NCI-H146 (cell line): ENCODE measurements at places on chromosomes 12 and 14.

- no peak for DNase-seq
Measured at GRCh38 chr12:56300644-56301464, 724 bp upstream of the CS start.

- DNase-seq, result no peak
Measured at GRCh38 chr14:71380271-71380670, 473.0 kb downstream of the PCNX1 start.

DNA sequence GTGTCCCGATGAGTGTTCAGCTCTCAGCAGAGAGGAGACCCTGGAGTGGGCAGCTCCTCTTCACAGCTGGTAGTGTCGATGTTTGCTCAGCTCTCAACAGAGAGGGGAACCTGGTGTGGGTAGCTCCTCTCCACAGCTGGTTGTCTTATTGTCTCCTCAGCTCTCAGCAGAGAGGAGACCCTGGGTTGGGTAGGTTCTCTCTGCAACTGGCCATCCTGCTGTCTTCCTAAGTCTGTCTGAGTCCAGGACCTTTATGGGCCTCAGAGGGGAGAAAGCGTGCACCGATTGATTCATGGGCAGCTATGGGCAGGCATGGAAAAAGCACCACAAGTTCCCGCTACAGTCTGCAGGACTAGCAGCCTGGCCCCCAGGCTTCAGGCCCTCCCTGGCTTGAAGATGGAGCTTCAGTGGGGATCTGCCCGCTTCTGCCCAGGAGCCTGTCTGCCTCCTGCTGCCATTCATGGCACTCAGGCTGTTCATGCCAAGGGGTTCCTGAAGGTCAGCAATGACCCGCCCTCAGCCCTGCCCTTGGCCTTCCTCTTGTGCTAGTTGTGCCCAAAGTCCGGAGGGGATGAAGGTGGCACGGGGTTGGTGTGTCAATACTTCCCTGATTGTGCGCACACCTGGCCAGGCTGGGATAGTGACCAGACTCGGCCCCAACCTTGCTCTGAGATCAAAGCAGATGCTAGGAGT is 224.2 kb downstream of the KCNC2 start:
- DNase-seq, result no peak

DNA sequence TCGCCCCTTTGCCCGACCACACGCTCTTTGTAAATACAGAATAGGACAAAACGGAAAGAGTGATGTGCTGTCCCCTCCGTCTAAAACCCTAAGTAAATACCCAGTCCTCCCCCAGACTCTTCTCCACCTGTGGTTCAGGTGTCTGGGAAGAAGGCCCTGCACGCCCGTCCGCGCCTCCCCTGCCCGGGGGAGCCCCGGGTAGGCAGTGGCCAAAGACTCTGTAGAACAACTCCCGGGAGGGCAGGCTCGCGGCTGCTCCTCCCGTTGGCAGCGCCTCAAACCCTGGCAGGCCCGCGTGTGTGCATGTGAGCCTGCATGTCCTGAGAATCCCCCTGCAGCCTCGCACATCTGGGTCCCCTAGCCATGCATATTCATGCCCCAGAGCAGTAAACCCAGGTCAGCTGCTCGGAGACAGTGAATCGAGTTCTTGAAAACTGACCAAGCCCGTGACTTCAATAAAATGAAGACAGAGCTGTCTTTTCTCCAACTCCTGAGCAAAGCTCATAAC is 165.8 kb downstream of the MON2 start:
- DNase-seq, result no peak

GRCh38 chr12:85423947-85424346 is 143.9 kb downstream of the ALX1 start:
- DNase-seq, result no peak

DNA sequence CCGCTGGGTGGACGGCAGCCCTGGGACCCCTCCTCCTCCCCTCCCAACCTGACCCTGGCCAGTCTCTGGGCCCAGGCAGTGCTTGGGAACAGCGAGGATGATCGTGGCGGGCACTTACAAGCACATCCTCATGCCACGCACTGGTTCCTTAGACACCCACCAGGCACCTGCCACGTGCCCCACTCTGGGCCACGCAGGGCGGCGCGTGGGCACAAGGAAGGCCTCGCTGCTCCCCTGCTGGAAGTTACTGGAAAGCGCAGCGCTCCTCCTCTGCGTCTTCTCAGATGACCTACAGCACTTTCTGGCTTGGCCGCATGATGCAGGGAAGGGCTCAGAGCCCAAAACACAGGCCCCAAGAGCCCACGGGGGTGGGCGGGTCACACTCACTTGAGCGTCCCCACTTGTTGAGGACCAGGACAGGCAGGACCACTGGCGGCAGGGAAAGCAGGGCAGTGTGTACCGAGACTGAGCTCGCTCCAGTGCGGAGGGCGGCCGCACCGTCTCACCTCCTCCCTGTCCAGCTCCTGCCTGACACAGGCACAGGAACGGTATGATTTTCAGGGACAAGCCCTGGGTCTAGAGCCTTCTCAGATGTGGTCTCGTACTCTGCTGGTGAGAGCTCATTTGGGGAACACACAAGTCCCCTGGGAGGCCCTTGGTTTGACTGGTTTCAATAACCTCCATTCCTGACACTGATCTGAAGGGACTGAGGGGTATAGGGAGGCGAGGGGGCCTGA is 128.3 kb upstream of the EVL start:
- no peak for DNase-seq

- DNase-seq, result no peak
Measured at GRCh38 chr14:71190770-71191374, 283.6 kb downstream of the PCNX1 start.

DNA sequence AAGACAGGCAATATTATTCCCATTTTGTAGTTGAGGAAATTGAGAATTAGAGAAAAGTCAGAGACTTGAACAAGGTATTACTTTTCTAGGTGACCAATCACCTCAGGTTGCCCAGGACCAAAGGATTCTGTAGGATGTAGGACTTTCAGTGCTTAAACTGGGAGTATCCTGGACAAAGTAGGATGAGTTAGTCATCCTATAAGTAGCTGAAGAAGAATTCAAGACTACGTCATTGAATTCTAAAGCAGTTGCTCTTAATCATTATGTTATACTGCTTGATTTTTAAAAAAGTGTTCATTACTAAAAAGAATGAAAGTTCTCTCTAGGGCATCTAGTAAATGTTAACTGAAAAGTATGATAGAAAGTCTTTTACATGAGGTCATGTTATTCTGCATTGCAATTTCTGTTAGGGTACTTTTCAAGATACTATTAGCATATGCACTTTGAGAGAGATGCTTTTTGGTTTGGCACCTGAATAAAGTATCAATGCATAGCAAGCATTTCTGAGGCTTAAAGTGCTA is 101.7 kb downstream of the RTN1 start:
- no peak for DNase-seq

DNA sequence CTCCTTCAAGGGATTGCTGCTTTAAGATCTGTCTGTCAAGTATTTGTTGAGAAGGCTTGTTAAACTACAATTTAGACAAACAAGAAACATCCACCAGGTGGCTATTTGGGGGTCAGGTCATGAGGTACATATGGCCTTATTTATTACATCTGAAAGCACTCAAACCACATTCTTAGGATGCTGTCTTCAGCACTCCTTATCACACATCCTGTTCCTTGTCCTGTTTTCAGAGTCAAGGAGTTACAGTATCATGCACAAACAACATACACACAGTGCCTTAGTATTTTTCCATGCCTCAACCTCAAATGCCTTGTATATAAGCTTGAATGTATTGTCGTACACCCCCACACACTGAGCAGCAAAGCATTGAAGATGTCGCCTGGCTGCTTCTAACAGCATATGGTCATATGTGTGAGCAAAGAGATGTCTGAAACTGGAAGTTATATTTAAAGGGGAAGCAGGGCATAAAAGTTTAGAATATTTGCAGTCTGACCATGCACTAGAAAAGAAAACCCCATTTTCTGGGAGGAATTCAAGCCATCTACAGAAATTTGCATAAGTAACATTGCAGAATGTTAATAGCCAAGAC is 83.8 kb downstream of the KCNMB4 start:
- no peak for DNase-seq

DNA sequence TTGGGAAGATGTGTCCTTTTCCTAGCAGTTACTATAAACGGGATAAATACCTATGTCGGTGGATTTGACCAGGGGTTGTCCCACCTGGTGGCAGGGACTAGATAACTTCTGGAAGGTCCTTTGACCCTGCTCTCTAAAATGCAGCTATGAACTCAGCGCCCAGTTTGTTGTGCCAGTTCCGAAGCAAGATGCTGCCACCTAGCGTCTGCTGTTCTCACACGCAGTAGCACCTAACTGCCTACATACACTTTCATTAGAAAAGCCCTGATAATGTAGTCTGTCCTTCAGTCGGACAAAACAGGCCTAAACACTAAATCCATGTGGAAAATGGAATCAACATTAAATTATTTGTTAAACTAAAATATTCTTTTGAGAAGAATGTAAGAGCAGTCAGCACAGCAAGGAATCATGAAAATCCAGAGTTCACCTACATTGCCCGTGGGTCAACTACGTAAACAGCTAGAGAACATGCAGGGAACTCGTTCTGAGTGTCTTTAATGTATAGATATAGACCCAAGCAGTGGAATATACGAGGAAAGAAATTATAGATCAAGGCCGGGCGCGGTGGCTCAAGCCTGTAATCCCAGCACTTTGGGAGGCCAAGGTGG is 51.1 kb upstream of the CRACR2A start:
- DNase-seq, result peak; percentile 73

DNA sequence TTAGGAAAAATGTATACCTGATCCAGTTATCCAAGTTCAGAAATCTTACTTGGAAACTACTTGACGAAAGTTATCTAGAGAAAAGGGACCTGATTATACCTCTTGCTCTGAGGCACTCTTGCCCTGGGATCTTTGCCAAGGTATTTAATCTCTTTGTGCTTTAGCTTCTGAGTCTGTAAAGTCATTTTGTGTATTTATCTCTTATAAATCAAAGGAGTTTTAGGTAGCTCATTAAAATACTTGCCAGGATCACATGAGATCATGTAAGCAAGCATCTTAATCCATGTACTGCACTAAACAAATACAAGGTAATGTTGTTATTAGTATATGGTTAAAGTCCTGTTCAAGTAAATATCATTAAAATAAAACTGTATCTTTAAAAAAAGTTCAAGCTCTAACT is 147.5 kb downstream of the IPO8 start:
- DNase-seq, result no peak

DNA sequence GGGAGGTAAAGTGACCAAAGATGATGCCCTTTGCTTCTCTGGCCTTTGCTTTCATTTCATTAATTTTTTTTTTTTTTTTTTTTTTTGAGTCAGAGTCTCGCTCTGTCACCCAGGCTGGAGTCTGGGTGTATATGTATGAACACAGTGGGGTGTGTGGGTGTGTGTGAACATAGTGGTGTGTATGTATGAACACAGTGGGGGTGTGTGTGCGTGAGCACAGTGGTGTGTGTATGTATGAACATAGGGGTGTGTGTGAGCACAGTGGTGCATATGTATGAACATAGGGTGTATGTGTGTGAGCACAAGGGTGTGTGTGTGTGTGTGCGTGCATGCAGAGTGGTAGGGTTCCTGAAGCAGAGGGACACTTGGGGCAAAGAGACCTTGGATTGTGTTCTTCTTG is 9.6 kb downstream of the KLC1 start:
- DNase-seq, result no peak

DNA sequence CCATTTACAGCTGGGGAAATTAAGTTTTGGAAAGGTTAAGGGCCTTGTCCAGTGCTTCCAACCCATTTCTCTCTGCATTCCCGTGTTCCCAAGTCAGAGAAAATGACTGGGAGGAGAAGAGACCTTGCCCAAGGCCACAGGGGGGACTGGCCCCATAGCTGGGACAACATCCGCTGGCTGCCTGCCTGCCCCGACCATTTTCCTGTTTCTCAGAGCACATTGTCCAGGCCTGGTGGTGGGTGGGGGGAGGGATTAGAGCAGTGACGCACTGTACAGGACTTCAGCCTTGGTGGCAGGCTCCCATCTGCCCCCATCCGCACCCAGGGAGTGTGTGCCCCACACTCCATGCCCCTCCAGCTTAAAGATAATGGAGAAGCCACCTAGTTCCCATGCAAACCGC is 27.7 kb downstream of the DIO3 start:
- DNase-seq, result no peak

- DNase-seq, result no peak
Measured at GRCh38 chr14:105993814-105994213, 467.4 kb downstream of the TMEM121 start.
